ENCODE measurements at places on chromosomes 3 and 15.

DNA sequence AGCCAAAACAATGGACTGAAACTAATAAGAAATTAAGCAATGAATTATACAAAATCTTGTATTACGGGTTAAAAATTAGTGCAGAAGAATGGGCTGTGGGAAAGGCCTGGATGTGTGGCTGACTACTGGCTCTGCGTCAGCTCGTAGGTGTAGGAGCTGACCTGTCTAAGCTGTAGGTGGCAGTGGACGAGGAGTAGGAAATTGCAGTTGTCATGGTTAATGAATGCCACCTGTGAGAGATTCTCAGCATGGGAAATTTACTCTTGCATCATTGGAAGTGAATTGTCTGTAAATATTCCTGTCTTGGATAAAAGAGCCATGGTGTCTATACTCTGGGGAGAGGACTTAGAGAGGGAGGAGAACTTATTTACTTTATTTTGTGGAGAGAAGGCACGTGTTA is 23.4 kb downstream of the CHRNA7 start:
- no peak for DNase-seq

DNA sequence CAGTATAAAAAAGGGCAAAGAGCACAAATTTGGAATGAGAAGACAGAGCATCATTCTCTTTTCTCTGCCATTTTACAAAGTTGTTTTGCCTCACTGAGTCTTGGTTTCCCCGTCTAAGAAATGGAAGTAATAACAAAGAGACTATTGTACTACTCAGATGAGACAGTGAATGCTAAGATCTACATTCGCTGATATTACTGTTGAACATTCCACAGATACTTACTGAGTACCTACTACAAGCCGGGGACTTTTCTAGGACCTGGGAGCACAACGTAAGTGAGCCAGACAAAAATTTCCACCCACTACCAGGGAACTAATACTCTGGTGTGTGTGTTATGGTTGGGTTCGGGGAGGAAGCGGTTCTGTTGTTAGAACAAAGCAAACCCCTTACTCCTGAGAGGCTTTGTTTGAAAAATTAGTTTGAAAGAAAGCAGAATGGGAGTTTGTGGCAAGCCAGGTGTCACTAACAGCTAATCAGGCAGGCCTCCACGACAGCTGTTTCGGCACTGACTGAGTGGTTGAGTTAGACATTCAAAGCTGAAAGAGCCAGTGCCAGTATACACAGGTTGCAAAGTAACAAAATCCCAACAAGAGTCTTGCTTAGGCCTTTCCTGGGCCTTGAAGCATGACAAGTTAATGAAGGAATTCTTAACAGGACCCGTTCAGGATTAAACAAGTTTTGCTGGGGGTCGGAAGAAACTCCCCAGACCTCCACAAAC is 458.3 kb downstream of the EDEM1 start:
- no peak for DNase-seq

- no peak for DNase-seq
These were observed 36.3 kb downstream of the LRIG1 start for GRCh38 chr3:66464512-66464894.

- no peak for DNase-seq
These were observed 53.7 kb downstream of the NKIRAS1 start for GRCh38 chr3:23863060-23863459.

DNA sequence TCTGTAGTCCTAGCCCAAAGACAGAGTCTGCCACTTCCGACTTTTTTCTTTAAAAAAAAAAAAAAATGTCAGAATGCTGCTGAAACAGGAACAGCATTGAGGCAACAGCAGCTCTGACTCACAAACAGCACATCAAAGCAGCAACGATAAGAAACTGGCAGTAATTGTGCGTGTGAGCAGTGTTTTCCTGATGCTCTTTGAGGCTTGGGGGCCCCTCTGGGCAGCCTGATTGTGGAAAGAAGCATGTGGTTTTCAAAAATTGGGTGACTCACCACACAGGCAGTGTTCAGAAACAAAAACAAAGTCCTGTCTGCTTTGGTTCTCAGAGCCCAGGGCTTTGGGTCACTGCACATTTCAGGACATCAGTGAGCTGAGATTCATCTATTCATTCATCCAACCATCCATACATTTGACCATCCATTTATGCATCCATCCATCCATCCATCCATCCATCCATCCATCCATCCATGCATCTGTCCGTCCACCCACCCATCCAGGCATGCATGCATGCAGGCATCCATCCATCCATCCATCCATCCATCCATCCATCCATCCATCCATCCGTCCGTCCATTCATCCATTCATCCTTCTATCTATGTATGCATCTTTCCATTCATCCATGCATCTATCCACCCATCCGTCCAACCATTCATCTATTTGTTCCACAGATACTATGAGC is 308.4 kb downstream of the RPLP1 start:
- no peak for DNase-seq

DNA sequence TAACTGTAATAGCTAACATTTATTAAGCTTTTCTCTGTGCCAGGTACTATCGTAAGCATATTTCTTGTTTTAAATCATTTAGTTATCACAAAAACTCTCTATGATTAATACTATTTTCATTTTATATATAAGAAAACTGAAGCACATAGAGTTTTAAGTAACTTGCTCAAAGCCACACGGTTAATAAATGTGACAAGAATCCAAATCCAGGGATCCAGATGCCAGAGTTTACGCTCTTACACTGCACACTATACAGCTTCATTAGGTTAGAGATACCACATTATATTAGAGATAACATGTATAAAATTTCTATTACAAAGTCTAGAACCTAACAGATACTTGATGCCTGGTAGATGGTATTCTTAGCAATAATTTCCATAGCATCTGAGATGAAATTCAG is 265.2 kb downstream of the SHOX2 start:
- no peak for DNase-seq

GRCh38 chr3:65549626-65549959 is 489.1 kb downstream of the MAGI1 start:
- DNase-seq: no peak

GRCh38 chr3:50154476-50154839 is 666 bp upstream of the SEMA3F start:
- DNase-seq: no peak

DNA sequence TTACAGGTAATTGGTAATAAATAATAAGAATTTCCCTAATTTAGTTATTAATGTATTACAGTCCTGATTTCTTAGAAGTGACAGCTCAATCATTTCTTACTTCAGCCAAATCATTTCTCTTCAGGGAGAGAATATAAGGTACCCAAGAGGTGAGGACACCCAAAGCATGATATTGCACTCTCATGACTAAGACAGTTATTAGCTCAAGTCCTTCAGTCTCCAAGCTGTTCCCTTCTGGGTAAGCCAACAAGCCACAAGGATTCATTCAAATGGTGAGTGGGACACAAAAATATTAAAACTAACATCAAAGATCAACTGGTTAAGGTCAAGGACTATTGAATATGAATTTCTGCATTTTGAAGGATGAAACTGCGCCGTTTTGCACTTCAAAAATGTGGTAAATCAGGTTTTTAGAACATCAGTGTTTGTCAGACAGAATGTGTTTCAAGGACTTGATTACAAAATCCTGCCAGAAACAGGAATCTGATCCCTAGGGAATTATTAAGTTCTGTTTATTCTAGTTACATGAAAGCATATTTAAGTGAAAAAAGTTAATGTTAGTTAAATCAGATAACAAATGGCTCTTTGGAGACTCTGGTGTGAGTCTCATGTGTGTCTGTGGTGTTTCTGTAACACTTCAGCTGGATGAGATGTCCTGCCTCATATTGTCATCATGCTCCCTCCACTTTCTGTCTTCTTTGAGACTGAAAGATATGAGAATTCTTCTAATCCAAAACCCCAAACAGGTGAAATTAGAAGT is 101.7 kb upstream of the COL8A1 start:
- DNase-seq: no peak

- DNase-seq: no peak
These were observed 3.6 kb downstream of the HGD start for GRCh38 chr3:120678331-120678947.

DNA sequence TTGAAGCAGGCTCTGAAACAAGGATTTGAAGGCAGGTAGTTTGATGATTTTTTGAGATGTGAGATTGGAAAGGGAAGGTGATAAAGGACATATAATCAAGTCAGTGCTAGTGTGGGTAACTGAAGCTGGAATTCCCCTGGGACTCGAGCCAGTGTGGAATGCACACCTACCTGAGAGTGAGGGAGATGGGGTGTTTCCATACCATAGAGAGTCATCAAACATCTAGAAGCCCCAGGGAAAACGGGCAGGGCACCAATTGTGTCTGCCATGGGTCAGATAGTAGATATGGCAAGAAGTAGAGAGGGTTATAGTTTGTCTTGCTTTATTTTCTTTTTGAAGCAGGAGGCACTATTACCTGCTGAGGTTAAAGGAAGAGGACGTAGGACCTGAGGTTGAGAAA is 120.0 kb downstream of the SSR3 start:
- no peak for DNase-seq

DNA sequence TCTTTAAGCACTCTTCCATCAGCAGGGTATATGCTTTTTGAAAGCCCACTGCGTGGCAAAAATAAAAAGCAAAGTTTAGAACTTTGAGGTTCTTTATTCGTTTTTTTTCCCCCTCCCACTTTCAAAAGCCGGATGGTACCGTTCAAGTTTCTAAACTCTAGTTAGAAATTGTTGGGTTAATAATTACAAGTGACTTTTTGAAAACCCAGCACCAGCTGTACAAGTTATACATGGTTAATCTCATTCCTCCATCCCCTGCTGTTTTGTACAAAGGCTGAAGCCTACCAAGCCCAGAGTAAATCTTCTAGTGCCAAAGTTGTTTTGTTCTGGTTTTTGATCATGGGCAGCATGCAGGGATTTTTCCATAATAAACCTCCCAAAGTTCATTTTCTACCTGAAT is 48.6 kb downstream of the WDR72 start:
- no peak for DNase-seq

DNA sequence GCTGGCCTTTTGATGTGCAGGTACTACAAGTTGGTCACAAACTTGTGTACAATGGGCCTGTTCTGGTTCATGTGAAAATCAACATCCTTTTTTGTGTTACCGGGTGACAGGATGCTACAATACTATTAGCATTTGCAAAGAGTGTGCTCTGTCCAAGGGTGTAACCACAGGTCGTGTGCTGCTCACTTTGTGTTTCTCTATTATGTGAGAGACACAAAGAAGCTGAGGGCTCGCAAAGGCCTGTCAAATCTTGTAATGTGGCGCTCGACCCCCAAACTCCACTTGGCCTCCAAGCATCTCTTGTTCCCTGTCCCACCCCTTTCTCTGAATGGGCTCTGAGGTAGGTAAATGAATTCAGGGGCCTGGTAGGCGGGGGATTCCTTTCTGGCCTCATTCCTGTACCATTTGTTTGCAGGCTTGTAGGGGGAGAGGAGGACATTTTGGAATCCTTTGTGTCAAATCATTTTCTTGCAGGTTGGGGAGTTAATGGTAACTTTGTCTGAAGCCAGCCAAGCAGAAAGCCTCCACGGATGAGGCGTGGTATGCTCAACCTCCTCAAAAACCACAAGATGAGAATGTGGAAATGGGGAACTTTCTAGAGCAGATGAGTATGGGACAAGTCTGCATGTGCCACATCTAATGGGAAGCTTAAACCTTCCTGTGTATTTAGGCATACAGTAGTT is 109.1 kb downstream of the OPA1 start:
- DNase-seq: no peak

GRCh38 chr3:166285001-166285400 is 447.8 kb upstream of the BCHE start:
- DNase-seq: no peak

DNA sequence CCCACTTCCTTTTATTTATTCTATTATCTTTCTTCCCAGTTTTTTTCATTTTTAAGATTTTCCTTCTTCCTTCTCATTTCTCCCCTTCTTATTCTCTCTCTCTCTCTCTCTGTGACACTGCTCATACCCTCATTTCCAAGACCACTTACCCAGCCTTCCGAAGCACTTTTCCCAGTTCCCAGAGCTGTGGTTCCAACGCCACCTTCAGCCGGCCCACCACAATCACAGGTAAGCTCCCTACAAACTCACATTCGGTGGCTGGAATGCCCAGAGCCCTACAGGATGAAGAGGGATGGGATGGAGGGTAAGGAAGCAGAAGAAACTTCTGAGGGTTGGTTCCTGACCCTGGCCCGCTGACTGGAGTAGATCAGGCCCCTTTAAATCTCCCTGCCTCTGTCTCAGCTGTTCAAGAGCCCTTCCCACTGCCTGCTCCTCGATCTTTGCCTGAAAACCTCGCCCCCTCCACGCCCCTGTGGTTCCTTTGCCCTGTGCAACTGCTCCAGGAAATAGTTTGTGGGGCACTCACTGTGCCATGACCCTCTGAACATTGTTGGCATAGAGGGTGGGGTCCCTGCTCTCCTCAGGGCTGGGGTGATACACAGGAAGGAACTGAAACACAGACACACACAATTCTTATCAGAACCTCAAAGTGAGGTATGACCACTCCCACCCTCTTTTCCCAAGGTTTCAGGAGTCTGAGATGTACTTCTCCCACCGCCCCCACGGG is 4.8 kb downstream of the LPCAT4 start:
- no peak for DNase-seq

DNA sequence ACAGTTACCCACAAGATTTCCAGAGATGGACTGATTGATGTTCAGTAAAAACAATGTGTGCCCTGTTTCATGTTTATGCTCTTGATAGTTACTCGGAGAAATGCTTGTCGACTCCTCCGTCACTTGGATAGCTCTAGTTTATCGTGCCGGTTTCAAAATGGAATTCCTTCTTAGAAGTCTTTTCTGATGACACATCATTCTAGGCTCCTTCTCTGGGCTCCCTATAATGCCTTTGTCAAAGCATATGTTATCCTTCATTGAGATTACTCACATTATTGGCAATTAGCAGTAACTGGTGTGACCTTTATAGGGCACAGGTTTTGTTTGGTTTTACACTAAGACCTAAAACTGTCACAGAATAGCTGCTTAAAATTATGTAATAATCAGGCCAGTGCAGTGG is 201.8 kb downstream of the CNTN6 start:
- no peak for DNase-seq

GRCh38 chr3:144487011-144487410 is 515.4 kb downstream of the DIPK2A start:
- DNase-seq: no peak

DNA sequence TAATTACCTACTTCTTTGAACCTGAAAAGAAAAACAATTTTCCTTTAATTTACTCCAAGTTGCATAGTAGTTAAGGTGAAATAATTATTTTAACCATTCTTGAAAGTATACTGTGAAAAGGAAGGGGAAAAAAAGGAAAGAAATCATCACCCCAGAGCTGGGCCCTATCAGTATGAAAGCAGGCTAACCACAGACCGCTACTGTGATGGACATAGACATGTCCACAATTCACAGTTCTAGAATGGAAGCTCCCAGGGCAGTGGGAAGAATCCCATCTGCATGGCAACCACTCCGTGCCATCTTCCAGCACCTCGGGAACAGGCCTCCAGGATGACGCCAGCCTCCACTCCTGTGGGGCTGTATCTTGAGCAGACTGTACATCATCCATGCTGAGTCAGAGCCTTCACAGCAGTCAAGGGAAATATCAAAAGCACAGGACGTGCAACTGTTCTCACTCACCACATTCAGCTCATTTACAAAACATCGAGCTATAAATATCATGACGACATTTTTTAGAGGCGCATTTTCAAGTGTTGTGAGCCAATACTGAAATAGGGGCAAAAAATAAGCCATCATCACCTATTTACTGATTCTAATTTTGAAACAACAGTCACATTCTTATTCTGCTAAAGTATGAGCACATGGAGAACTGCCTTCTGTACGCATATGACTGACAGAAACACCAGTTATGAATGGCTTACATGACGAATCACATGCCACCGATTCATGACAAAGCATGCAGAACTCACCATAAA is 119.7 kb downstream of the SNRK start:
- no peak for DNase-seq

- no peak for DNase-seq
These were observed 768 bp downstream of the UBXN7 start for GRCh38 chr3:196431181-196432136.

- DNase-seq: no peak
These were observed 84.8 kb downstream of the DCLK3 start for GRCh38 chr3:36679384-36680200.

All from suprapubic skin (tissue), 4 donors.